DMS79 (cell line): ENCODE measurements at places on chromosomes 1 and 21.

DNA sequence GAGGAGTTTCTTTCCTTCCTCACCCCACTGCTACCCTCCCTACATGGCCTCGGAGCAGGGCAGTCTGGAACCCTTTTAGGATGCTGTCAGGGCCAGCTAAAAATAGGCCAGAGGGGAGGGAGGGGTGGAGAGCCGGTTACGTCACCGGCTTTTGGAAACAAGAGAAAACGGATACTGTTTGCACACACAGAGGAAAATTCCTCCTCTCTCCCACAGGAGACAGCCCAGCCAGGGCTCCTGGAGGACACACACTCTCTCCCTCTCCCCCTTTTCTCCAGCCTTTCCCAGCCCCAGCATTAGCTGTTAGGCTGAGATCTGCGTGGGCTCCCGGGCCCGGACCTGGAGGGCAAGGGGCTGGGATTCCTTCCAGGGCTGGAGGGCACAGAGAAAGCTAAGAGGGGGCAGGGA is 20.0 kb upstream of the ALDH4A1 start:
- DNase-seq = peak; percentile 15

- DNase-seq = no peak
Observed at GRCh38 chr1:55702064-55702463, 486.9 kb upstream of the USP24 start.

DNA sequence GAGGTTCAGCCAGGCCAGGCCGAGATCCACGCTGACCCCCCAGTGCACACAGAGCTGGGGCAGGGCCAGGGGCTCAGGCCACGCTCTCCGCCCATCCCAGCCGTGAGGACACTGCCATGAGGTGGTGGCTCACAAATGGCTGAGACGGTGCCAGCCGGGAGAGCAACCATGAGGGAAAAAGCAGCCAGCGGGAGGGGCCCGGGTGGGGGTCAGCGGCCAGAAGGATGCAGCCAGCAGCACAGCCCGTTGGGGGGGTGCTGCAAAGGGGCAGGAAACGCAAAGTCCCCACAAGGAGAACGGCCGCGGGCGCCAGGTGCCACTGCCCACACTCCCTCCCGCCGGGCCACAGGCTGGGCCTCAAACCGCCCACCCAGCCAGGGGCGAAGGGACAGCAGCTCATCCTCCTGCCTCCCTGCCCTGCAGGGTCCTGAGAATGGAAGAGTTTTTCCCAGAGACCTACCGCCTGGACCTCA is 8.3 kb downstream of the TTLL10 start:
- no peak for DNase-seq

- no peak for DNase-seq
Observed at GRCh38 chr1:230614121-230614520, 28.2 kb upstream of the COG2 start.

- no peak for DNase-seq
Observed at GRCh38 chr1:208681878-208682663, 437.9 kb upstream of the PLXNA2 start.

GRCh38 chr1:3463891-3464648 is 9.6 kb downstream of the ARHGEF16 start:
- DNase-seq = no peak

GRCh38 chr1:118223426-118223825 is 38.4 kb upstream of the SPAG17 start:
- no peak for DNase-seq

DNA sequence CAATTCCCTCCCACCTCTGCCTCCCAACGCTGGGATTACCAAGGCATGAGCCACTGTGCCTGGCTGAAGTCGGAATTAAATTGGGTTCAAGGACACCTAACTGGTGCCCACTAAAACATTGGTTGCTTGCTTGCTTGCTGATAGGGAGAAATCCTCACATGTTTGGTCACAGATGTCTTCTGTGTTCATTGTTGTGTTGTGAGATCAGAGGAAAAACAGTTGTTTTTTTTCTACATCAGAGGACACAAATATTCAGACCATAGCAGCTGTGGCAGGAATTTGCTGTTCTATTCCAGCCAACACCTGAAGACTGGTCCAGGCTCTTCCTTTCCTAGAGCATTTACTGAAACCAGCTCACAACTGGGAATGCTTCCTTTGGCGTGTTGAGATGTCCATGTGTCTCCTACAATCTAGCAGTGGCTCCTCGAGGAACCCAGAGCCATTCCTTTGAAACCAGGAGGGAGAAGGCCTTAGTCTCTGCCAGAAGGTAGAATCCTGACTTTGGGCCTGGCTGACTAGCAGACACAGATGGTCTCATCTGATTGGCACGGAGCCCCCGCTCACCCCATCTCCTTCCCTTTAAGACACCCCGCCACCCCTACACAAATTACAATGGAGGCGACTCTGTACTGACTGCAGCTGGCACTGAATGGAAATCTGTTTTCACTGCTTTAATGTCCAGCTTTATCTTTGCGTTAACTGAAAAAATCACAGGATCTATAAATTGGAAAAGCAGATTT is 24.3 kb upstream of the TRIM17 start:
- no peak for DNase-seq
